ENCODE measurements at places on chromosomes 5 and 9.

- DNase-seq: no peak
Measured at GRCh38 chr9:34719021-34719768, 9.3 kb upstream of the CCL21 start.

GRCh38 chr5:121218086-121218485 is 633.6 kb upstream of the FTMT start:
- DNase-seq: no peak

DNA sequence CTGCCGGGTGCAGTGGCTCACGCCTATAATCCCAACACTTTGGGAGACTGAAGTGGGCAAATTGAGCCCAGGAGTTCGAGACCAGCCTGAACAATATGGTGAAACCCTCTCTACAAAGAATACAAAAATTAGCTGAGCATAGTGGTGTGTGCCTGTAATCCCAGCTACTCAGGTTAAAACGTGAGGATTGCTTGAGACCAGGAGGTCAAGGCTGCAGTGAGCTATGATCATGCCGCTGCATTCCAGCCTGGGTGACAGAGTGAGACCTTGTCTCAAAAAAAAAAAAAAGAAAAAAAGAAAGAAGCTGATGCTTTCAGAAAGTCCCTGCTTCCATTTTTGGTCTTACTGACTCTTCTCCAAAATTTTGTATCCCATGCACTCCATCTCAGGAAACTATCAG is 31.3 kb downstream of the SNAPC3 start:
- no peak for DNase-seq

GRCh38 chr5:21765406-21765805 is 1087.7 kb downstream of the CDH12 start:
- no peak for DNase-seq

- DNase-seq: no peak
Measured at GRCh38 chr9:97560154-97560553, 58.7 kb downstream of the TMOD1 start.

DNA sequence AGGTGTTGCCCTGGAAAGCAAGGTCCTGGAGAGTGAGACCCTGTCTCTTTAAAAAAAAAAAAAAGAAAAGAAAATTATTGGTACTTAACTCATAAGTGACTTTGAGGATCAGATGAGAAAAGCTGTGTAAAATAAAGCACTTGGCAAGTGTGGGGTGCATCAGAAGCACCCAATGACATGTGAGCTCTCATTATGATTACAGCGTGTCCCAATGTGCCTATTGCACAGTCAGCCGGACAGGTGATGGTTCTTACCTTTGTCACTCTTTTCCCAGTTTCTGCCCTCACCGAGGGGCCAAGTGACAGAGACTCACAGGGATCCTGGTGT is 40.4 kb upstream of the IL17B start:
- no peak for DNase-seq

- DNase-seq: no peak
Measured at GRCh38 chr5:122967625-122968024, 68.9 kb downstream of the PPIC start.

GRCh38 chr5:55030220-55030619 is 6.2 kb downstream of the GZMK start:
- no peak for DNase-seq

- no peak for DNase-seq
Measured at GRCh38 chr9:134381671-134382516, 55.6 kb downstream of the RXRA start.

DNA sequence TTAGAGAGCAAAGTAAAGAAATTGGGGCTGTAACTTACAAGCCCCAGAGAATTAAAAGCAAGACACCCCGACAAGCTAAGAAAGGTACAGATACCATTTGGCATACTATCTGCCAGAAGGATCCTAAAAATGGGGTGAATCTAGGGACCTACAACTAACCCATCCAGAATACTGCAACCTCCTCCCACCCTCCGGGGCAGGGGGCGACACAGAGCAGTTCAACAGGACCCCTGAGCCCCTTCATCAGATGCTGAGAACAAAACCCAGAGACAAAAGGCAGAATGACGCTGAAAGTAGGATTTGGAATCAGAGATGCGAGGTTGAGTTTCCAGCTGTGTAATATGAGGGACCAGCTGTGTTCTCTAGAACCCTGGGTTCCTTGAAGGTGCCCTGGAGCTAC is 71.2 kb downstream of the EPB41L4B start:
- DNase-seq: no peak

GRCh38 chr5:157961176-157961575 is 102.2 kb upstream of the CLINT1 start:
- DNase-seq: no peak

Data from stimulated activated CD4-positive, alpha-beta T cell treated with anti-CD3 and anti-CD28 coated beads, Interleukin-1b, Interleukin-23, amount 100 ng/mL, for 4 hours (primary cell).